SK-MEL-5 (cell line): ENCODE measurements at places on chromosomes 12 and 14. TPM values are rescaled to one million over a fixed set of nuclear protein-coding genes. Genes with fewer than 3 reads are reported as not detected.
A peak's percentile ranks its signal among the peaks of the same experiment; 100 is the strongest.

- DNase-seq: no peak
Observed at GRCh38 chr12:7934091-7934888, 1.7 kb downstream of the SLC2A3 start.

DNA sequence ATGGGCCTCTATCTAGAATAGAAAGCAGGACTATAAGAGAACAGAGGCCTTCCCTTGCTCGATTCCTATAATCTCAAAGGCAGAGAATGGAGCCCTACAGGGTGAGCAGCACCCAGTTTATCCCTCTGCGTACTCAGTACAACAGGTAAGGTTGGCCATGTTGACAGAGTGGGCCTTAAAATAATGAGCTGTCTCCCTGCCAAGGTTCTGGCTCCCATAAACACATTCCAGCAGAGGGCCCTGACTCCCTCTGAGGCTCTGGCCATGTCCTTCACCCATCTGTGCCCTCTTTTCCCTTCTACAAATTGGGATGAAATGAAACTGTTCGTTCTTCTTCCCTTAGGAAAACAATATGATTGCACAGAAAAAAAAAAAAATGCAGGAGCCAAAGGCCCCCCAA lies 16.9 kb upstream of the PNMA1 start:
- DNase-seq: no peak

- DNase-seq: no peak
Observed at GRCh38 chr12:127393465-127393864, 873.5 kb upstream of the TMEM132C start.

DNA sequence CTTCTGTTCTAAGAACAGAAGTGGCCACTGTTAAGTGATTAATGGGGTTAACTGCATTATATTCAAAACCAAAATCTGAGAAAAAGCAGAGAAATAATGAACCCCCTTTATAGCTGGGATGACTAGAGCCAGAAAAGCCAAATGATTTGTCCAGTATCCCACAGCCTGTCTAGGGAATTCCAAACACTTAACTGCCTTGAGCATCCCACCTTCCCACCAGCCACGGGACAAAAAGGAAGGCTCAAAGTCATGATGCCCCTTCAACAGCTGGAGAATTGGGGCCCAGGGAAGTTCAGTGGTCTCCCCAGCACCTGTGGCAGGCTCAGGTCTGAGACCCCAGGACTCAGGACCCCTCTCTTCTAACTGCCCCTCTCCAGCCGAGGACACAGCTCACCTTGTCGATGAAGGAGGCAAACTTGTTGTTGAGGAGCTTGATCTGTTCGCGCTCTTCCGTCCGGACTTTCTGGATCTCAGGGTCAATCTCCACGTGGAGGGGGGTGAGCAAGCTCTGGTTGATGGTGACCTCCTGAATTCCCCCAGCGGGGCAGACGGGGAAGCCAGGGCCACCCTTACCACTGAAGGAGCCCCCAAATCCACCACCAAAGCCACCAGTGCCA lies 605 bp downstream of the KRT4 start:
- DNase-seq: no peak

DNA sequence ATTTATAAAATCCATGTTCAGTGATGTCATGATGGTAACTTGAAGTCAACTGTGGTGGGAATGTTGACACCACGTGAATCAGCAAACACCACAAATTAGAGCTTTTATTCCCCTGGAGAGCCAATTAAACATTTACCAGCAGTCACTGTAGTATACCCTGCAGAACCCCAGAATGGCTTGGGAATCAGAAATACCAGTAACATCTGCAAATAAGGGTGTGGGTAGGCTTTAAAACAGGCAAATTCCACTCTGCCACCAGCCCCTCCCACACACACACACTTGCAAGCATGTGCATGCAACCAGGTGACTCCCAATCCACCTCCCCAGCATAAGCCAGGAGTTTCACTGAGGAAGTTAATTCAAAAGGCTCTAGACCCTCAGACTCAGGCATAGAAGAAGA lies 63.6 kb upstream of the TMEM263 start:
- DNase-seq: no peak

DNA sequence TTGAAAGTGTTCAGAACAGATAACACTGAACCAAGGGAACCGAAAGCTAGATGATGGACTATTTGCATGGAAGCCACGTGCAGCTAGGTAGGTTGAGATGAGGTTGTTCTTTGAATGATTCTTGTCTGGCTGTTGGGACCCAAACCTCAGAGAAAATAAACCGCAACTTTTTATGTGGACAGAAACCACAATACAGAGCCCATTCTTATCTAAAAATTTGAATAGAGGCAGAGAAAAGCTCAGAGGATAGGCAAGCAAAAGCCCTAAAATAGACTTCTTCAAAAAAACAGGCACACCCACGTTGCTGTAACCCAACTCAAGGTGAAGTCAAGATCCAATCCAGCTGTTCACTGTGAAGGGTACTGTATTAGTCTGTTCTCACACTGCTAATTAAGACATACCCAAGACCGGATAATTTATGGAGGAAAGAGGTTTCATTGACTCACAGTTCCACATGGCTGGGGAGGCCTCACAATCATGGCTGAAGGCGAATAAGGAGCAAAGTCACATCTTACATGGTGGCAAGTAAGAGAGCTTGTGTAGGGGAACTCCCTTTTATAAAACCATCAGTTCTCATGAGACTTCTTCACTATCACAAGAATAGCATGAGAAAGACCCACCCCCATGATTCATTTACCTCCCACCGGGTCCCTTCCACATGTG lies 353.8 kb downstream of the AACS start:
- DNase-seq: no peak

DNA sequence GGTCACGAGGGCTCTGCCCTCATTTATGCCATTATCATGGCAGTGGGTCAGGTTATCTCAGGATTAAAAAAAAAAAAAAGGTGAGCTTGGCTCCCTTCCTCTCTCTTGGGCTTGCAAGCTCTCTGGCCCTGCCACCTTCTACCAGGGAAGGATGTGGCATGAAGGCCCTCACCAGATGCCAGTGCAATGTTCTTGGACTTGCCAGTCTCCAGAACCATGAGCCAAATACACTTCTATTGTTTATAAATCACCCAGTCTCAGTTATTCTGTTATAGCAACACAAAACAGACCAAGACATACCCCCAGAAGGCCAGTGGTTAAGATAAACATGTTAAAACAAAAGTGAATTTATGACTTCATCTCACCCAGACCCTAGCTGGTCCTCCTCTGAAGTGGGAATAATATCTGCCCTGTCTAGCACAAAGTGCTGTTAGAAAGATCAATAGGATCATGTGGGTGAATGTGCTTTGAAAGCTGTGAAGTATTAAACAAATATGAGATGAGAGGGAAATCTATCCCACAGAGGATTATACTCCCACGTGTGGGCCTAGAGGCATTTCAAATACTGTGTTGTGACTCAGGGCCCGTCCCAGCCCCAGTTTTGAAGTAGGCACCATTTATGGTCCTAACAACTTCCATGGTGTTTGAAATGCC lies 88.6 kb downstream of the NINJ2 start:
- peak; percentile 76 for DNase-seq

GRCh38 chr12:52517888-52518287 lies 2.3 kb downstream of the KRT5 start:
- DNase-seq: no peak

- no peak for DNase-seq
Observed at GRCh38 chr14:23828001-23828400, 125.6 kb upstream of the DHRS4 start.

DNA sequence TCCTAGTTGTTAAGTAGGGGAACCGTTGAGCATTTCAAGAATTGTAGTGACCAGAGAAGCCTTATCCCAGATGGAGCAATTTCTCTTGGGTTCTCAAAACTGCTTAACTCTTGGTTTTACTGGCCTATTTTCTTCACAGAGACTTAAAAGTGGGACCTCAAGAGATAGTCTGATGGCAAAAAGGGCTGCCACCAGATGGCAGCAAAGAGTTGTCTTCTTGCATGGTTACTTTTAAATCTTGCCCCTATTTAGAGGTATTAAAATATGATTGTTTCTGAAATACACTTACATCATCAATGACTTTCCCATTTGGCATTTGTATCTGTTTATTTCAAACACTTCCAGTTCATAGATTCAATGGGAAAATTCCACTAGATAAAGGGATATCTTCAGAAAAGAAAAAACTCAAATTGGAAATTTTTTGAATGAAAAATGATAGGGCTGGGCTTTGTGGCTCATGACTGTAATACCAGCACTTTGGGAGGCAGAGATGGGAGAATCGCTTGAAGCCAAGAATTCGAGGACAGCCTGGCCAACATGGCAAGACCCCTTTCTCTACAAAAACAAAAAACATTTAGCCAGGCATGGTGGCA lies 69.9 kb upstream of the CNTN1 start:
- peak; percentile 76 for DNase-seq

GRCh38 chr12:16228067-16228466 lies 49.4 kb downstream of the SLC15A5 start:
- DNase-seq: no peak

- DNase-seq: no peak
Observed at GRCh38 chr14:50951032-50951431, 6.7 kb upstream of the PYGL start.

Gene UNC79
- 1.2 and 1.5 TPM in 2 replicates for total RNA-seq

Gene DLGAP5
- 29.2 and 31.1 TPM in 2 replicates for total RNA-seq
